Fibroblast of mammary gland (primary cell): ENCODE measurements at places on chromosomes 6 and 20.
A peak's percentile ranks its signal among the peaks of the same experiment; 100 is the strongest.

DNA sequence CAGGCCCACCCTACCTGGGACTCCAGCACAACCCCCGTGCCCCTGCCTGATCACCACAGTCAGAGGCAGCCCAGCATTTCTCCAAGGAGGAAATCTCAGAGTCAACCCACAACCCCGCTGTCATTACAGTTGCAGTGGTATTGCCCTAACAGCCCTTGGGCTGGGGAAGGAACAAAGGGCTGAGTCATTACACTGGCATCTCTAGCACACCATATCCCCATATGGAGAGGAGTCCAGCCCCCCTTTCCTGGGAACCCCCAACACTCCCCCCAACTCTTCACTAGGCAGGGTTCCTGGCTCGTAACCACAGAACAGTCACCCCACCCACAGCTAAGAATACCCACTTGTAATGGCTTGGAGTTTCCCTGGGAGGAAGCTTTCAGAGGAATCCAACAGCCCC, 149.4 kb upstream of the OGFRL1 start:
- DNase-seq: peak; percentile 37

- DNase-seq: no peak
Measured at GRCh38 chr20:31474097-31474436, 860 bp downstream of the DEFB124 start.

DNA sequence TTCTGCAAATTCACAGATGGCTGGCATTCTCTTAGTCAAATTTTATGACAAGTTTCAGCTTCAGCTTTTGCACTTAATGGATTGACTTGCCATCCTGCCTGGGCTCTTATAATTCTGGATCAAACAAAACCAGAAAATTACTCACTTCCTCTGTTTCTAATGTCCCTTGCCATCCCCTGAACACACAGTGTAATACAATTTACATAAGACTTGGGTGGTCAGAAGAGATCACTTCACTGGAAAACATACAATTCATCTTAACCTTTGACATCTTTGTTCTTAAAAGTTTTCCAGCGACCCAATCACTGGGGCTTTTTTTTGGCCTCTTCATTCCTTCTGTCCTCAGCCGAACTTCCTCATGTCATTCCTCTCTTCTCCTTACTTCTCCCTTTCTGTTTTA, 199.0 kb downstream of the ARHGAP18 start:
- DNase-seq: peak; percentile 84

DNA sequence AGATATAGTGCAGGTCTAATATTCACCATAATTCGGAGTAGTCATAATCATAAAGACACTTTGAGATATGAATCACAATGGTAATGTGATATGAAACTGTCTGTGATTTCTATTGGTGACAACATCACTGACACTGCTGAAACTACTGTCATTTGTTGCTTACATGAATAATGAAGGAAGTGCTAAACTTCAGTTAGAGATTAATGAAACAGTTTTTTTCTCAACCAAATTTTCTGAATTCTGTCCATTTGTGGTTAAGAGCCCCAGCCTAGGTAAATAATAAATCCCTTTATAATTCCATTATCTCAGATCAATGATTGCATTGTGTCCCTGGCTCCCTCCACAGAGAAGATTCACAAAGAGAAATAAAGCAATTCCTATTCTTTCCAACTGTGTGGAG, 122.6 kb downstream of the HIVEP2 start:
- no peak for DNase-seq

- peak; percentile 80 for DNase-seq
Measured at GRCh38 chr6:26175428-26176181, 88.4 kb downstream of the HFE start.

DNA sequence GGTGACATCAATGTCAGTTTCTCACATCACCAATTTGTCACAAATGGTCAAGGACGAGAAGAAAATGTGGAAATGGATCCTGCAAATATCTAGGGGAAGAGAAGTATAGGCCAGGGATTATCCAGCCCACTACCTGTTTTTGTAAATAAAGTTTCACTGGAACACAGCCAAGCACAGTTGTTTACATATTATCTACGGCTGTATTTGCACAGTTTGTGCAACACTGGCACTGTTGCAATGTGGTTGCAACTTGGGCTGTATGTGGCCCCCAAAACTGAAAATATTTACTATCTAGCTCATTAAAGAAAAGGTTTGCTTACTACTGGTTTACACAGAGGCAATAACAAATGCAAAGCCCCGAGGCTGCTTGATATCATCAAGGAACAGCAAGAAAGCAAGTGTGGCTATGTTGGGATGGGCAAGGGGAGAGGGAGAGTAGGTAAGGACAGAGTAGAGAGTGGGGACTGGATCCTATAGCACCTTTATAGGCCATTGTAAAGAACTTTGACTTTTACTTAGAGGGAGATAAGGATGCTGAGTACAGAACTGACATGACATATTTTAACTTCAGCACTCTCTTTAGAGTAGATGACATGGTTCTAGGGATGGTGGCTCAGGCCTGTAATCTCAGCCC, 11.8 kb upstream of the STXBP5 start:
- DNase-seq: no peak

GRCh38 chr6:142444881-142445301, 143.1 kb downstream of the ADGRG6 start:
- peak; percentile 8 for DNase-seq

GRCh38 chr6:70136996-70137395, 165.9 kb downstream of the COL9A1 start:
- DNase-seq: no peak

- no peak for DNase-seq
Measured at GRCh38 chr6:143784316-143784715, 58.8 kb upstream of the LTV1 start.

GRCh38 chr6:103820148-103820547, 1039.6 kb downstream of the HACE1 start:
- DNase-seq: no peak

DNA sequence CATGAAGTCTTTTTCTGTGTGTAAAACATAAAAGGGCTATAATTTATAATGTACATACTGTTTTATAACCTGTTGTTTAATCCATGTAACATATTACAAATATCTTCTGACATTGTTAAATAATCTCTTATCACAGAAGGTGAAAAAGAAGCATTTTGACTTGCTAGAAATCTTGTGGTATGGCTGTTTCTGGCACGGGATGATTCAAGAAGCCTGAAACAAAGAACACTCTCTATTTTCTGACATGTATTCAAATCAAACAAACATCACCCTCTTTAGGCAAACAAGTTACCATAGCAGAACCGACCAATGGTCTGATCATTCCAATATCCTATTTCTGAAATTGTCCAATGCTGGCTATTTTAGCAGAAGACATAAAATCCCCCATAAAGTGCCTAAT, 55.4 kb downstream of the HS3ST5 start:
- no peak for DNase-seq

DNA sequence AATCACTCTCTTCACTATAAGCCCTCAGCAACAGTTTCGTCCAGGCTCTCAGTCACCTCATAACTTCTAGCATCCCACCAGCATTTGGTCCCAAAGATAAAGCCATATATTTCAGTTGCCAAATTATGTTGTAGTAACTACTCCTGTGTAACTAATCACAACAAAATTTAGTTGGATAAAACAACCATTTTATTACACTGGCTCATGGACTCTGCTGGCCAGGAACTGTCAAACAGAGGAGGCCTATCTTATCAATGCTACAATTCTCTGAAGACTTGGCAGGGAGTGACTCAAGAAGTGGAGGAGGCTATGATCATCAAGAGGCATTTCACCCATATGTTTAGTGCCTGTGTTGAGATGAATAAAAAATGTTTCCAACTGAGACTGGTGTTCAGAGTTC, 1082.3 kb upstream of the GJE1 start:
- no peak for DNase-seq

GRCh38 chr6:41288030-41288753, 1.7 kb upstream of the TREM1 start:
- DNase-seq: peak; percentile 62

DNA sequence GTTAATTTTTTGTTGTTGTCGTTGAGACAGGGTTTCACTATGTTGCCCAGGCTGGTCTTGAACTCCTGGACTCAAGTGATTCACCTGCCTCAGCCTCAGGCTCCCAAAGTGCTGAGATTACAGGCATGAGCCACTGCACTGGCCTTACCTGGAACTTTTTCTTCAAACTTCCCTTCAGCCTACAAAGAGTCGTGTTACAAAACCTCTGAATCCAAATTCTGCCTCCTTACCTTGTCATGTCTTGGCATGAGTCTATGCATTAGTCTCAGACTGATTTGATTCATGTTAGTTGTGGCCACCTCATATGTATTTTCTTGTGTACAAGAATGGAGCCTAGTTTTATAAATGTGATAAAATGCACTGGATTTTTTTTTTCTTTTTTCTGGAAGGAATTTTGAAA, 172.1 kb downstream of the PRL start:
- DNase-seq: no peak

DNA sequence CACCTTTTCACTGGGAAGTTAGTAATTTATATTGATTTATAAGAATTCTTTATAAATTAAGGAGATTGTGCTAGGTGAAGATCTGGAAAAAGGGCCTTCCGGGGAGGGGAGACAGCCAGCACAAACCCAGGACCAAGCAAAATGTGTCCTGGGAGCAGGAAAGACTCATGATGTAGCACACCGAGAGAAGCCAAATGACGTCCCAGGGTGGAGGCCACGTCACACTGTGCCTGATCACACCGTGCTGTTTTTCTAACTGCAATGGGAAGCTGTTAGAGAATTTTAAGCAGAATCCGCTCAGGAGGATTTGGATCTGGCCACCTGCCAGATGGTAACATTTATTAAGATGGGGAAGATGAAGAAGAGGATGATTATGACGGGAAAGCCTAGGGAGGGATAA, 72.7 kb upstream of the AKAP12 start:
- no peak for DNase-seq

DNA sequence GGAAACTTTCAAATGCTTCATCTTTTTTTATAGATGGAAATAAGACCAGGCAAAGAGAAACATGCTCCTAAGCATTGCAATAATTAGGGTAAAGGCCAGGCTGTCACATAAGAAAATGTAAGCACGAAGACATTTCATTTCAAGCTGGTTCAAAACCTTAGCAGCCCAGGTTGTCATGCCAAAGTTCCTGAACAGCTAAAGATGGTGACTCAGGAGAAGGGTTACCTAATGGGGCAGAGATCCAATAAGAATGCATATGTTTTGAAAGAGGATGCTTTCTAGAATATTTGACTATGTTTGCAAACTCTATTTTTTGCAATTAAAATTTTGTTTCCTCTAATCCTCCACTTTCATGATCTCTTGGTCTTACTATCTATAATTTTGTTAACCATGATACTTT, 65.6 kb upstream of the PHACTR2 start:
- no peak for DNase-seq

DNA sequence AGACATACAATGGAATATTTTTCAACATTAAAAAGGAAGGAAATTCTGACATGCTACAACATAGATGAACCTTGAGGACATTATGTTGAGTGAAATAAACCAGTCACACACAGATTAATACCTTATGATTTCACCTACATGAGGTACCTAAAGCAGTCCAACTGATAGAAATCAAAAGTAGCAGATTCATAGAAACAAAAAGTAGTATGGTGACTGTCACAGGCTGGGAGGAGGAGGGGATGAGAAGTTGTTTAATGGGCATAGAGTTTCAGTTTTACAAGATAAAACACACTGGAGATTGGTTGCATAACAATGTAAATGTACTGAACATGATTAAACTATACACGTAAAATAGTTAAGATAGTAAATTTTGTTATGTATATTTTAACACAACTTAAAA, 48.5 kb upstream of the OLIG3 start:
- no peak for DNase-seq

DNA sequence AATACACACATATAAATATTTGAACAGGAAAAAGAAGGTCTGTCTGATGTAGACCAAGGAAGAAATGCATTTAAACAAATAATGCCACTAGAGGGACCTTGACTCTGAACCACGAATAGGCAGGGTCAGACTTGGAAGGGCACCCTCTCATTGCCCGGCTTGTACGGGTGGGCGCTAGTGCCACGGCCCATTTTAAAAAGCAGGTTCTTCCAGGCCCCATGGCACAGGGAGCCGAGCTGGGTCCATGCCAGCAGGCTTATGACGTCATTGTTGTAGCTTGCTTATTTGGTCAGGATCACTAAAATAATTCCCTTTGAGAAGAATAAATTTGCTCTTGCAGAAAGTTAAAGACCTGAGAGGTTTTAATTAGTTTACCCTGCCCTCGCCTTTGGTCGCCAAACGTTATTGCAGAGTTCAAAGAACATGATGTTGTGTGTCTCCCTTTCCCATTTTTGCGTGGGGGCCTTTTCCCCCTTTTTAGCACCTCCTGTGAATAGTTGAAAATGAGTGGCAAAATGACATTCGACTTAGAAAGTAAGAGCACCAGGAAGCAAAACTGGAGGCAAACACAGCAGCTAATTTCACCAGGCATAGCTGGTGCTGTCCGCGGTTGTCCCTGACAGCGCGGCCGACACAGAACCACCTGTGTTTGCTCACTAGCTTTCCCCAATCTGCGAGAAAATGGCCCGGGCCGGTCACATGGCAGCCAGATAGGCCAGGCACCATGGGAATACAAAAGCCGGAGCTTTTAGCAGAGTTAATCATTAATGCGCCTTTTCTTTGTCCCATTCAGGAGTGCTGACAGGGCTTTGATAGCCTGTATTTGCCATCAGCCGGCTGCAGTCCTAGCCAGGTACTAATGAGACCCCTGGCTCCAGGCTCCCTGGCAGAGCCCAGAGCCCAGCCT, 93.8 kb downstream of the FOXA2 start:
- peak; percentile 2 for DNase-seq

DNA sequence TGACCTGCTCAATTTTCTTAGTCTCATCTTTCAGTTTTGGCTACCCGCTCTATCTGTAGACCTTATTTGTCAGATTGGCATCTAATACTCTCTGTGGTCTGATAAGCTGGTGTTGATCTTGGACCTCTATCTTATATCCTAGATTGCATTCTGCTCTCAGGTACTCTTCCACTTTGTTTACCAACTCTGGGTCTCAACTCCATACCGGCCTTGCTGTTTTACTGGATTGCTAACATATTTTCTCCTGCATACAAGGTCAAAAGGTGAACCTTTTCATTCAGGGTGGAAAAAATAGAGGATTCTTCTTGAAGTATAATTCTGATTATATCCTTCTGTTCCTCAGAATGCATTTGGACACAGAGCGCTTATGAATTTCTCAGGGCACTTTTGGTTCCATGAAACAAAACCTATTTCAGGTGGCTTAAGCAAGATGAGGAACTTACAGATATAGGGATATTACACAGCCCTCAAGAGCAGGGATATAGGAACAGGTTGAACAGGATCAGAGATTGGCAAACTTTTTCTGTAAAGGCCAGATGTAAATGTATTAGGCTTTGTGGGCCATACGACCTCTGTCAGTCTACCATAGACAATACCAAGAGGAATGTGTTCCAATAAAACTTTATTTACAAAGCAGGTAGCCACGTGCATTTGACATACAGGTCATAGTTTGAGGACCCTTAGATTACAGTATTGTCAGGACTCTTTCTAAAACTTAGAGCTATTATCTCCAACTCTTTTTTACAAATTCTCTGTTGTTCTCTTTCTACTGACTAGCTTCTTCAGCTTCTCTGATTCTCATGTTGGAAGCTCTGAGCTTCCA, 2.5 kb upstream of the SH3BGRL2 start:
- no peak for DNase-seq

- DNase-seq: peak; percentile 49
Measured at GRCh38 chr6:159163901-159164370, 5.3 kb upstream of the FNDC1 start.

- DNase-seq: no peak
Measured at GRCh38 chr20:17610566-17611289, 40.9 kb downstream of the DSTN start.

GRCh38 chr20:58522666-58523065, 7.5 kb upstream of the APCDD1L start:
- DNase-seq: no peak

- DNase-seq: no peak
Measured at GRCh38 chr20:63433756-63434531, 38.5 kb downstream of the KCNQ2 start.
